ENCODE measurements at places on chromosomes 7 and 10.

DNA sequence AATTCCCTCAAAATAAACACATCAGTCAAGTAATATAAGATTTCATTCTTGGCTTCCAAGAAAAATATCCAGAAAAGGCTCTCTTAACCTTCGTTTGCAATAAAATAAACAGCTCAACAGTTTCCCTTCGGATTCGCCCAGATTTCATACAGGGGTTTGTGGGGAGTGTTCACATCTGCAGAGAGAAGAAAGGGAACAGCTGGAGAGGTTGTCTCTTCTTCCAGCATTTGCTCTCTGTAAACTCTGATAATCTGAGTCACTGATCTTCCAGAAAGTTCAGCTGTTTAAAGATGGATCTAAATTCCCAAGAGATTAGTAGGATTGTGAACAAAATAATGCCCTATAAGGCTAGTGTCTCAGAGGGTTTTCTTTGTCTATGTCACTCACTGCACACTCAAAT, 277.9 kb downstream of the HPSE2 start:
- DNase-seq: no peak

DNA sequence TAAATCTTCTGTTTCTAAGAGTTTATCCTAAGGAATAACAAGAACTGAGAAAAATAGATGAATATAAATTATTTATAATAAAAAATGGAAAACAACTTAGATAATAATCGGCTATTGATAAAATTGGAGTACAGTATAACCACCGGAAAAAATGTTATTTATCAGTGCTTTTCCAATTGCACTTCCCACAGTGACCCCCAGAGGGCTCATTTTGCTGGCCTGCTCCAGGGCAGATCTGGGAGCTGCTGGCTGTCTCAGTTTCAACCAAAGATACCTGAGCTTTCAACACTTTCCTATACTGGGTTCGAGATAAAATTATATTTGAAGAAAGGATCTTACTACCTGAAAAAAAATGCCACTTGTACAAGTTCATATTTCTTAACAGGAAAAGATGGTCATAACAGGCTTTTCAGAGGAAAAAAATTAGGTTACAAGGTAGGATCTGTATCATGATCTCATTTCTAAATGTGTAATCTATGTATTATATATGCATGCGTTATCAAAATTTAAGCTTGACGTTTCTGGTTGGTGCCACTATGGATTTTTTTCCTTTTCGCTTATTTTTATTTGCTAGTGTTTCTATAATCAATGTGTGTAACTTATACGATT, 165.7 kb downstream of the NPSR1 start:
- peak; percentile 74 for DNase-seq

DNA sequence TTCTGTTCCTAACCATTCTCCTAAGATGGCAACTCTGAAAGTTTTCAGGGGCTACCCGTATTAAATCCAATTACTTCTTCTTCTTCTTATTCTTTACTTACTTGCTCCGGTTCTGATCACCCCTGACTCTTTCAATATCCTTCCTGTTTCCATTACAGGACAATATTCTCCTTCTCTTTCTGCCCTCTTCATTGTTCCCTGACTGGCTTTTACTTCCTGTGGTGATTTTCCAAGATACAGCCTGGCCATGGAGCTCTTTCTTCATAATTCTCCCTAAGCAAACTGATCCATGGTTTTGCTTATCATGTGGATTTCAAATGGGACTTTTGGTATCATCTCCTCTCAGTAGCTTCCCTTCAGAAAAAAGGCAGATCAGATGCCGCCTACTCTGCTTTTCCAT, 35.4 kb downstream of the CCDC186 start:
- no peak for DNase-seq

GRCh38 chr7:45037876-45038275, 37.9 kb downstream of the CCM2 start:
- DNase-seq: no peak

DNA sequence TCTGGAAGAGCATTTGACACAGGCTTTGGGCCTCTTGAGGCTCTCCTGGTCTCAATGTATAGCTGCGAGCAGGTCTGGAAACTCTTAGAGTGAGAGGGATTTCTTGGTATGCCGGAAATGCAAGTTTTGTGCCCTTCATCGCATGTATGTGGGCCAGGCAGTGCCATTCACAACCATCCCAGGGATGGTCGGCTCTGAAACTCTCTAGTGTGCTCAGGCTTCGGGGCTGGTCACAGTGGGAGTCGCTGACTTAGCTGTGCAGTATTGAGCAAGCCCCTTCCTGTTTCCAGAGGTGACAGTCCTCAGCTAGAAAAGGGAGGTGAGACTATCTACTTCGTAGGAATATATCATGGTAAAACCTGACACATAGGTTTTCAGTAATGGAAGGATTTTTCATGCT, 2.0 kb upstream of the AOAH start:
- DNase-seq: no peak

DNA sequence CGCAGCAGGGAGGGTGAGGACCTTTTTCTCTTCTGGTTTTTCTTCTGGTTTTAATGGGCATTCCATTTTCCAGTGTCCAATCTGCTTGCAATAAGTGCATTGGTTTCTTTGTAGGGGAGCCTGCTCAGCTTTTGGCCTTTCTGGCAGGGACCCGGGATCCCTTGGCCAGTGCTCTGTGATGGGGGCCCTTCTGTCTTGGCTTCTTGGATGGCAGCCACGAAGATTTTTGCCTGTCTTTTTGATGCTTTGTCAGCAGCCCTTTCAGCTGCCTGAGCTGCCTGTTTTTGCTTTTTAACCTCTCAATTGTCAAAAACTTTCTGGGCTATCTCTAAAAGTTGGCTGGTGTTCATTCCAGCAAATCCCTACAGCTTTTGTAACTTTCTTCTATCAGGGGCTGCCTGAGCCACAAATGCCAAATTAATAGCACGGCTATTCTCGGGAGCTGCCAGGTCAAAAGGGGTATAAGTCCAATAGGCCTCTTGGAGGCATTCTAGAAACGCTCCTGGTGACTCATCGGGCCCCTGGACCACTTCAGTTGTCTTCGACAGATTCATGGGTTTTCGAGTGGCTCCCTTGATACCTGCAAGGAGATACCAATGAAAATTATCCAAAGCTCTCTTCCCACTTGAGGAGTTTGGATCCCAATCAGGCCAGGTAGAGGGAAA, 179.9 kb upstream of the MBL2 start:
- no peak for DNase-seq

GRCh38 chr10:1376384-1376945, 320.3 kb downstream of the WDR37 start:
- DNase-seq: peak; percentile 12

DNA sequence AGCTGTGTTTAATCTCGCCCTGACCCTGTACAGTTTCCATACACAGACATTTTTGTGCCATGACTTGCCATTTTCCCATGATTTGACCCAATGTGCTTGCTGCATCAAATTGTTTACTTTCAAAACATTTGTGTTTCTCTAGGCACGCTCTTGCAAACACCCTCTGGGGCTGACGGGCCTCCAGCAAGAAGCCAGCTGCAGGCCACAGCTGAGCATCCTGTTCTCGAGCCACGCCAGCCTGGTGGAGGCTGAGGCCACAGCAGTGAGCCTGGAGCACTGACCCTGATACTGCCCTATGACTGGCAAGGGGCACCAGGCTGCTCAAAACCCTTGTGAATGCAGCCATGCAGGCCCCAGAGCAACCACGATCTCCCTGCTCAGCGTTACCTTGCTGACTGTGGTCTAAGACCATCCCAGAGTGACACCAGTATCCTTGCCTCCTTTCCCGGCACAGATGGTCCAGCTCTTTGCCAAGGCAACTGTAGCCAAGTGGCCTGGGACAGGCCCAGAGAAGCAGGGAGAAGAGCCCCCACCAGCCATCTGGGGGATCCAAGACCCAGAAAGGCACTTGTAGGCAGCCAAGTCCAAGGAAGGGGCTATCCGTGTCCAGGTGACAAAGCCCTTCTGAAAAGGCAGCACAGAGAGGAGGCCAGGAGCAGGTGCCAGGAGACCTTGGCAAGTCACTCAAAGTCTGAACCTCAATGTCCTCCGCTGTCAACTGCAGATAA, 78.5 kb downstream of the OAT start:
- DNase-seq: peak; percentile 45
